HT1080 (cell line): ENCODE measurements at places on chromosomes 1 and 21. TPM values are rescaled to one million over a fixed set of nuclear protein-coding genes. Genes with fewer than 3 reads are reported as not detected.

DNA sequence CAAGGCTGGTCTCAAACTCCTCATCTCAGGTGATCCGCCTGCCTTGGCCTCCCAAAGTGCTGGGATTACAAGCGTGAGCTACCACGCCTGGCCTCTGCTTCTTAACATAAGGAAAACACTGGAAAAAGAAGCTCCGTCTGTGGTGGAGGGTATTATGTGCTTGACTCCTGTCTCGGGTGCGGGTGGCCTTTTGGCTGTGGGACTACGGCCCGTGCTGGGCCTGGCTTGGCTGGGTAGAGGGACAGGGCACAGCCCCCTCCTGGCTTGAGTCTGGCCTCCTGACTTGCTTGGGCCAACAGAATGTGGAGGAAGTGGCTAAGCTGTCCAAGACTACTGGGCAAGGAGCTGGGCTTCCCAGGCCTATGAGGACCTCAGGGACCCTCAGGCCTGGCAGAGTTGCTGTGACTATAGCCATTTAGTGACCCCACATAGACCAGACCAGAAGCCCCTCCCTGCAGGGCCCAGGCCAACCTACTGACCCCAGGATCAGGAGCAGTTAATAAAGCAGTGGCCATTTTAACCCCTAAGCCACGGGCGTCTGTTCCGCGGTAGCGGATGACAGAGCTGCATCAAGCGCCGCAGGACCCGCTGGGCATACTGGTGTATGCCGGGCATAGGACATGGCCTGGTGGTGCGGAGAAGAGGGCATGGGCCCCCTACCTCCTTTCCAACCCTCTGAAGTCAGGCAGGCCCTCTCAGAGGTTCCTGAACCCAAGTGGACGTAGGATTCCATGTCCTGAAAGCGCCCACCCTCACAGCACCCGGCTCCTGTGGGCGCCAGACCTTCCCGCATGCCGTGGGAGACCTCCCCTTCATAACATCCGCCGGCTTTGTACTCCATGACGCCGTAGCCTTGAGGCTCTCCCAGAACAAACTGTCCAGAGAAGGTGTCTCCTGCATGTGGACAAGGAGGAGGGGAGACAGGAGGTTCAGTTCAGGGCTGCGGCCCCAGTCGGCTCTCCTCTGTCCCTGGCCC, 4.4 kb downstream of the MORN1 start:
- no peak for DNase-seq

Gene SH3BGR
- 0.31 and 0.43 TPM in 2 replicates for total RNA-seq

DNA sequence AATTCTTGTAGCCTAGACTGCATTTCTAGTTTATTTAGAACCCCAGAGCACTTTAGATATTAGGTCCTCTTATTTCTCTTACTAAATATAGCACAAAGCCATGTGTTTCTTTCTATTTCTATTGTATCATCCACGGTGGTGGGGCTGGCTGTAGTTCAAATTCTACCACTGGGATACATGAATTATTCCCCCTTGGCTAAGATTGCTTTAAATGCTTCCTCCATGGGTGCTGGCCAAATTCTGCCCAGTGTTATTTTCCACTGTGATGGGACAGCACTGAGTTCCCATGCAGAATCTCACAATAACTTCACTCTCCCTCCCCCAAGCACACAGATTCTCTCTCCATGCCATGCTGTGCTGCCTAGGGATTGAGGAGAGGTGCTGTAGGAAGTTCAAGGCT, 41.5 kb upstream of the GBP6 start:
- DNase-seq = no peak

- no peak for DNase-seq
Measured at GRCh38 chr1:170537798-170538503, 6.0 kb downstream of the GORAB start.

GRCh38 chr1:14733048-14733778, 134.7 kb downstream of the KAZN start:
- DNase-seq = no peak

- DNase-seq = no peak
Measured at GRCh38 chr1:22841860-22842281, 130.8 kb downstream of the LACTBL1 start.

- DNase-seq = peak; percentile 81
Measured at GRCh38 chr1:178538192-178538916, 25.4 kb downstream of the TEX35 start.

Gene SUSD4
- 0.58 and 1.0 TPM in 2 replicates for total RNA-seq

- DNase-seq = no peak
Measured at GRCh38 chr1:220689666-220690065, 497 bp upstream of the C1orf115 start.

DNA sequence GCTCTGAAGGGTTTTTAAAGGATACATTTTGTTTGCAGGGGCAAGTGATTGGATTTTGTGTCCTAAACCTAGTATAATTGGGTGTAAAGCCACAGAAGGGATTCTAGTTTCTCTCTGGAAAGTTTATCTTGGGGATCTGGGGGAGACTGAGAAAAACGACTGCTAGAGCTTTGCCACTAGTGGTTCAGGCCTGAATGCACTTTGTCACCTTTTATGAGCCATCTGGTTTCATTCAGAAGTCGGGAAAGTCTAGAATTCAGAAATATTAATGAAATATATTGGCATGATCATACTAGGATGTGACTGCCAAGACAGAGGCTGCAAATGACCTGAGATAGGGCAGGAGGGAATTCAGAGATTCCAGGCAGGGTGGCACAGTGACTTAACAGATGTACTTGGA, 111.5 kb upstream of the KCNK2 start:
- DNase-seq = no peak

GRCh38 chr1:198179556-198179981, 22.8 kb downstream of the NEK7 start:
- DNase-seq = peak; percentile 77

DNA sequence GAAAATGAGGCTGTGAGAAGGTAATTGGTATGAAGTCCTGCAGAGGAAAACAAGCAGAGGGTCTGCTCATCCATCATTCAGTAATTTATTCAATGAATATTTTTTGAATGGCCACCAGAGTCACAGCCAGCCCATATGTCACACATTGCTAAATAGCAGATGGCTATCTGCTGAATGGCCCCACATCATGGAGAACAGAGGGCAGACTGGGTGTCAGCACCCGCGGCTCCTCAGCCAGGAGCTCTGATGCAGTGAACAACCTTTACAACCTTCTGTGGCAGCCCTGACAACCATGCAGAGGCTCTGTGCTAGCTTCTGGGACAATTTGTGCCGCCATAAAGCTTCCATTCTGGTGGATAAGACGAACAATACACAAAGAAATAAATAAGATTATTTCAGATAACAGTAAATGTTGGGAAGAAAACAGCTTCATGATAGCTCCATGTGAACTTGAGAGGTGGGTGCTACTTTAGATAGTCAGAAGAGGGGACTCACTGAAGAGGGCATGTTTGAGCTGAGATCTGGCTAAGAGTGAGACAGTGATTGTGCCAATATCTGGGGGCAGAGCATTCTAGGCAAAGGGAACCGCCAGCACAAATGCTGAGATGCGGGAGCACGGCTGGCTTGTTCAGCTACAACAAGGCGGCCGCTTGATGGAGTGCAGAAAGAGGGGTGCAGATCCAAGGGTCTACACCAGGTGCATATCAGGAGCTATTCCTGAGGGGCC, 2.8 kb upstream of the C1orf210 start:
- DNase-seq = no peak

DNA sequence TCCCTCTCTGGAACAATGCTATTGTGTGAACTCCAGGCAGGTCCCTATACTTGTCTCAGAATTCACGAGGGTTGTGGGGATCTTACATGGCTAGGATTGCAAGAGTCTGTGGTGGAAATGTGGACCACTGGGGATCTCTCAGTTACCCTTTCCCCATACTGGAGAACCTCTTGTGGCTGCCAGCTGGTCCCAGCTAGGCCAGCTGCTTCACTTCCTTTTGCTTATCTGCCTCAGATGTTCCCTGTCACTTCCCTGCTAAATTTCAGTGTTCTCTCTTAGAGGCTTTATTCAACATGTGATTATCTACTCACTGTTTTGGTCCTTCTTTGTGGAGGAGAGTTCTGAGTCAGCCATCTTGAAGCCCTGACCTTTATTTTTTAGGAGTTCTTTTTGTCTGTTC, 75.9 kb upstream of the SAMD13 start:
- DNase-seq = no peak

Gene CFAP107
- total RNA-seq = not detected in 2 replicates

- no peak for DNase-seq
Measured at GRCh38 chr1:20998826-20999225, 177.9 kb downstream of the EIF4G3 start.

DNA sequence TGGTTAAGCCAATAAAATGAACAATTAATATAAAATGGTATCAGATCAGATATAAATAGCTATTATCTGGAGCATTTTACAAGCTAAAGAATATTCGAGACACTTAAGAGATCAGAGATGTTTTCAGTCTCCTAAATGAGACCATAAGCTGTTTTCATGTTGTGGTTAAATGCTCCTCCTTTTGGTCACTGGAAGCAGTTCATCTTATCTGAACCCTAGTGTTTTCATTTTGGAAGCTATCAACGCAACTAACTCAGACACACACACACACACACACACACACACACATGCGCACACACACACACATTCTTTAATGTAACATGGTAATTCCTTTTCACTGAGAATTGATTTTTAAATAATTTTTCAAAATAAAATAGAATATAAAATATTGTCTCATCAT, 10.0 kb upstream of the LRRC8C start:
- DNase-seq = no peak

GRCh38 chr1:242187816-242188215, 188.9 kb upstream of the MAP1LC3C start:
- DNase-seq = peak; percentile 8

GRCh38 chr1:6831366-6831765, 46.1 kb downstream of the CAMTA1 start:
- no peak for DNase-seq

GRCh38 chr1:41954533-41954944, 35.8 kb upstream of the HIVEP3 start:
- DNase-seq = peak; percentile 95

Gene RGSL1
- 0.02 TPM in 1 of 2 replicates, not detected in the other for total RNA-seq

GRCh38 chr1:44212355-44213221, 683 bp upstream of the DMAP1 start:
- no peak for DNase-seq

DNA sequence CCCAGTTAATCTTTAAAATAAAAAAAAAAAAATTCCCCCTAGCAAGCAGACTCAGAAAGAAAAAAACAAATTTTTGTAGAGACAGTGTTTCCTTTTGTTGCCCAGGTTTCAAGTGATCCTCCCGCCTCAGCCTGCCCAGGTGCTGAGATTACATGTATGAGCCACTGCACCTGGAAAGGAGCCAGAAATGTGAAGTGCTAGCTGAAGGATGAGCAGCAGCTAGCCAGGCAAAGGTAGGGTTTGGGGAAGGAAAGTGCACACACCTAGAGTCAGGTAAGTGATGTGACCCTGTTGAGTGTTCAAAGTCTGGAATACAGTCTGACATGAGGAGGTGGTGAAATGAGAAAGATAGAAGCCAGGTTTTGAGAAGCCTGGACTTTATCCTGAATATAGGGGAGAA, 1.7 kb downstream of the AKR1A1 start:
- no peak for DNase-seq

- DNase-seq = no peak
Measured at GRCh38 chr1:100469578-100469977, 68.4 kb upstream of the GPR88 start.

Gene PRDM16
- total RNA-seq = 0.20 TPM in 1 of 2 replicates, not detected in the other

Gene MYCL
- total RNA-seq = 0.40 and 5.6 TPM in 2 replicates

- no peak for DNase-seq
Measured at GRCh38 chr1:10242135-10242534, 31.8 kb downstream of the KIF1B start.

Gene FMO4
- total RNA-seq = 0.32 and 2.0 TPM in 2 replicates

GRCh38 chr1:184889166-184889565, 85.1 kb downstream of the NIBAN1 start:
- DNase-seq = no peak

Gene LGR6
- total RNA-seq = 0.10 TPM in 1 of 2 replicates, not detected in the other

Gene TMEM125
- not detected in 2 replicates for total RNA-seq
